ENCODE measurements at places on chromosomes 7 and 10. TPM values are rescaled to one million over a fixed set of nuclear protein-coding genes. Genes with fewer than 3 reads are reported as not detected.
A peak's percentile ranks its signal among the peaks of the same experiment; 100 is the strongest.

DNA sequence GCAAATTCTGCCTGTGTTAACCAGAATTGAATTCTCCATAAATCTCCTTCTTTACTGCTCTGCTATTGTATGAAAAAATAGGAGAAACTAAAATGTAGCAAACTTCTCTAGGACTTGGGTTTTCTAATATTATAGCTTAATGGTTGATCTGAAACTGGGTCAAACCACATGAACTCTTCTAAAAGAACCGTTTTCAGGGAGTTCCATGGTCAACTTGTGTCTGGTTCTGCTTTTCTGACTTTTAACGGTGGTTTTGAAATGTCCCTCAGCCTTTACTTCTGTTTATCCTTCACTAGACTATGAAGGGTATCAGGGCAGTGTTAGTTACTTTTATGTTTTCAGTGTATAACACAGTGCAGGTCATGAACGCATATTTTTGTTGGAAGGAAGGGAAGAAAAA lies 242.2 kb downstream of the TSPAN12 start:
- no peaks in the 10 kb centered on the region for H3K27me3 ChIP-seq
- H3K36me3 ChIP-seq, result no peaks in the 10 kb centered on the region
- peaks cover 6% of the 10 kb centered on the region for H3K4me1 ChIP-seq
- DNase-seq, result no peak

- H3K4me3 ChIP-seq, result no peak overlapping the region
- H3K27ac ChIP-seq, result no peak overlapping the region
- no peak for DNase-seq
- no peaks in the 10 kb centered on the region for H3K36me3 ChIP-seq
- H3K4me1 ChIP-seq, result peaks cover 50% of the 10 kb centered on the region
- peaks cover 11% of the 10 kb centered on the region for H3K27me3 ChIP-seq
Observed at GRCh38 chr10:1612908-1613307, 124.4 kb downstream of the ADARB2 start.

GRCh38 chr10:86292462-86293395 lies 73.9 kb downstream of the GRID1 start:
- peak; percentile 7 for DNase-seq
- H3K27ac ChIP-seq, result no peak overlapping the region
- H3K27me3 ChIP-seq, result peaks cover 5% of the 10 kb centered on the region
- H3K36me3 ChIP-seq, result no peaks in the 10 kb centered on the region
- no peaks in the 10 kb centered on the region for H3K4me1 ChIP-seq

DNA sequence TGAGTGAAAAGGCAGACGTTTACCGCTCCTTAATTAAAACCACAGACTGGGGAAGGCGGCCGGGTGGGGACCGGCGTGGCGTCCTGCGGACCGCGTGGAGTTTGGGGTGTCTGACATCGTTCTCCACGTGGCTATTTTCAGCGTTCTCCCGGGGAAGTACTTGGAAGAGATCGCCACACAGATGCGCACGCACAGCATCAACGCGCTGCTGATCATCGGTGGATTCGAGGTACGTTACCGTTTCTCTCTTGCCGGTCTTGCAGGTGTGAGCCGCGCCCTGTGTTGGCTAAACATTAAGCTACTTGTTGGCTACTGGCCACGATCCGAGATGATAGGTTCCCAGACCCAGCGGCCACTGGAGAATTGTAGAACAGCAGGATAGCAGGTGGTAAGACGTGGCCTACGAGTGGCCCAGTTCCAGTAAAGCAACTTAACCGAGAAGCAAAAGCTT lies 51.3 kb downstream of the PFKP start:
- H3K27ac ChIP-seq, result no peak overlapping the region
- peaks cover 4% of the 10 kb centered on the region for H3K4me1 ChIP-seq
- H3K36me3 ChIP-seq, result no peaks in the 10 kb centered on the region

DNA sequence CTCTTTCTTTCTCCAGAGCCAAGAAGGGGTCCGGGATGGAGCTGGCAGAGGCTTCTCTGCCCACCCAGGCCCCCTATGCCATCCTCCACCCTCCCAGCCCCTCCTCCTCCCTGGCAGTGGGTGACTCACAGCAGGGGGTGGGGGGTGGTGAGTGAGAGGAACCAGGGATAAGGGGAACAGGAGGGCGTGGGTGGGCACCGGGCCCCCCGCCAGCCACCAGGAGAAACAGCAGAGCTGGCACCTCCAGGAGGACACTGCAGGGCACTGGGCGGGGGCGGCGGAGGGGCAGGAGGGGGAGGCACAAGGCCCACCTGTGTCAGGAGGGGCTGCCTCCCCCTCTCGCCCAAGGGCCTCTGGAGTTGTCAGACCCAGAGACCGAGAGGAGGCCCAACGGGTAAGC lies 56.0 kb downstream of the CAMK2B start:
- peaks cover 5% of the 10 kb centered on the region for H3K27me3 ChIP-seq
- DNase-seq, result no peak
- no peak overlapping the region for H3K27ac ChIP-seq
- H3K36me3 ChIP-seq, result no peaks in the 10 kb centered on the region
- H3K4me3 ChIP-seq, result no peak overlapping the region
- H3K4me1 ChIP-seq, result peaks cover 41% of the 10 kb centered on the region

GRCh38 chr7:34165927-34166550 lies 260.7 kb downstream of the BMPER start:
- H3K36me3 ChIP-seq, result no peaks in the 10 kb centered on the region
- H3K27ac ChIP-seq, result no peak overlapping the region
- DNase-seq, result no peak

- peaks cover 4% of the 10 kb centered on the region for H3K36me3 ChIP-seq
- no peaks in the 10 kb centered on the region for H3K27me3 ChIP-seq
- no peak for DNase-seq
- H3K27ac ChIP-seq, result no peak overlapping the region
- H3K4me1 ChIP-seq, result peaks cover 14% of the 10 kb centered on the region
- H3K4me3 ChIP-seq, result no peak overlapping the region
Observed at GRCh38 chr7:151951672-151952338, 4.4 kb upstream of the GALNTL5 start.

GRCh38 chr7:913736-914520 lies 37.6 kb downstream of the GET4 start:
- peaks cover 10% of the 10 kb centered on the region for H3K4me1 ChIP-seq
- peaks cover 6% of the 10 kb centered on the region for H3K27me3 ChIP-seq
- no peak overlapping the region for H3K27ac ChIP-seq
- DNase-seq, result no peak
- no peaks in the 10 kb centered on the region for H3K36me3 ChIP-seq
- no peak overlapping the region for H3K4me3 ChIP-seq

- no peaks in the 10 kb centered on the region for H3K36me3 ChIP-seq
- no peak overlapping the region for H3K27ac ChIP-seq
- H3K4me1 ChIP-seq, result peaks cover 5% of the 10 kb centered on the region
- no peak for DNase-seq
Observed at GRCh38 chr7:26185844-26186180, 14.7 kb downstream of the HNRNPA2B1 start.

DNA sequence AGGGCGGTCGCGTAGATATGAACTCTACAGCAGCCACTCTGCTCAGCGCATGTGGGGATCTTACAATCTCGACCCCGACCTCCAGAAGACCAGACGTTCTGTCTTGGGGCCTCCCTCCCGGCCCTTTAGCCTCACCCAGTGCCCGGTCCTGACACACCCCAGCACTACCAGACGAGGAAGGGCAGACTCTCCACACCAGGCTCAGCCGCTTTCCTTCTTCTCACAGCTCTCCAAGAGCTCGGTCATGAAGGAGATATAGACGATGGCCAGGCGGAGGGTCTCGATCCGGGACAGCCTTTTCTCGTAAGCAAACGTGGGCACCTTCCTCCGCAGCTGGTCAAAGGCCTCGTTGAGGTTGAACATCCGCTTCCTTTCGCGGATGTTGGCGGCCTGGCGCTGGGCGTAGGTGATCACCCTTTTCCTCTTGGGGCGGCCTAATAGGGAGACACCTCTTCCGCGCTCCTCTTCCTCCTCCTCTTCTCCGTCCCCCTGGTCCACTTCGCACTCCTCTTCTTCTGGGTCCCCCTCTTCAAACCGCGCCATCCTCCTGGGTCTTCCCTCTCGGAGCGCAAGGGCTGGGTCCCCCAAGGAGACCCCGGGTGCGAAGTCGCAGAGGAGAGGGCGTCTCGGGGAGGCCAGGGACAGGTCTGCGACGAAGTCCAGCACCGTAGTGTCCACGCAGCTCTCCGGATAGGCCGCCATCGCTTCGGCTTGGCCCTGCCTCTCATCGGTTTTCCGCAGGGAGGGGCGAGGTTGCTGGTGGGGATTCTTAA lies at the start of gene FERD3L:
FERD3L (minus strand) TSS at position 761 of the 773 bp plus-strand sequence; CDS start at position 702, 59 bp downstream.
- DNase-seq, result peak; percentile 62
- H3K36me3 ChIP-seq, result no peaks in the 10 kb centered on the region
- H3K27me3 ChIP-seq, result peaks cover 23% of the 10 kb centered on the region
- H3K27ac ChIP-seq, result peak within 1 kb of the TSS; percentile 82
- peaks cover 19% of the 10 kb centered on the region for H3K4me1 ChIP-seq

GRCh38 chr10:7541137-7542087 lies 125.4 kb downstream of the ITIH5 start:
- H3K27me3 ChIP-seq, result no peaks in the 10 kb centered on the region
- H3K4me3 ChIP-seq, result no peak overlapping the region
- no peak for DNase-seq
- H3K27ac ChIP-seq, result no peak overlapping the region
- no peaks in the 10 kb centered on the region for H3K4me1 ChIP-seq

- no peak for DNase-seq
- H3K27me3 ChIP-seq, result peaks cover 3% of the 10 kb centered on the region
- no peaks in the 10 kb centered on the region for H3K4me1 ChIP-seq
- H3K27ac ChIP-seq, result no peak overlapping the region
- H3K4me3 ChIP-seq, result no peak overlapping the region
Observed at GRCh38 chr10:17506856-17507471, 52.6 kb upstream of the ST8SIA6 start.

GRCh38 chr7:73718905-73719805 lies at the start of gene STX1A:
Gene STX1A, minus strand, starts transcription at chr7:73719669. Its CDS starts 38 bp downstream, at chr7:73719631.
- no peaks in the 10 kb centered on the region for H3K36me3 ChIP-seq
- peak within 1 kb of the TSS; percentile 70 for H3K27ac ChIP-seq
- peaks cover 7% of the 10 kb centered on the region for H3K4me1 ChIP-seq
- peak; percentile 77 for DNase-seq
- peak within 1 kb of the TSS; percentile 84 for H3K4me3 ChIP-seq

GRCh38 chr10:30048768-30049517 lies 10.4 kb downstream of the JCAD start:
- H3K4me3 ChIP-seq, result no peak overlapping the region
- no peaks in the 10 kb centered on the region for H3K36me3 ChIP-seq
- H3K4me1 ChIP-seq, result no peaks in the 10 kb centered on the region
- no peak overlapping the region for H3K27ac ChIP-seq
- no peak for DNase-seq
- no peaks in the 10 kb centered on the region for H3K27me3 ChIP-seq

DNA sequence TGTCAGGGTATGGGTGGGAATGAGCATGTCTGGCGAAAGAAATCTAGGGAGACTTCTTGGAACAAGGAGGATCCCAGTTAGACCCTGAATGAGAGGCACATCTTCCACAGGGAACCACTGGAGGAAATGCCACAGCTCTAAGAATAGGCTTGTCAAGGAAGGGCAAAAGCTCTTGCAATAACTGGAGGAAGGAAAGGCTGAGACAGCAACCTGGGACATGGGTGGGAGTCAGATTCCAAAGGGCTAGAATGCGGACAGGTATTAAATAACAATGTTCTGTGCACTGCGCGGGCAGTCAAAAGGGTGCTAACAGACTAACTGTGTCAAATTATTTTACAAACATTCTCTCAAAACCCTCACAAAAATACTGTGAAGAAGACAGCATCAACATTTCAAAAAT lies 4.5 kb downstream of the NUDCD3 start:
- no peak for DNase-seq
- H3K27me3 ChIP-seq, result peaks cover 2% of the 10 kb centered on the region
- no peak overlapping the region for H3K27ac ChIP-seq
- H3K4me3 ChIP-seq, result peak overlapping the region; percentile 69
- H3K36me3 ChIP-seq, result peaks cover 20% of the 10 kb centered on the region

DNA sequence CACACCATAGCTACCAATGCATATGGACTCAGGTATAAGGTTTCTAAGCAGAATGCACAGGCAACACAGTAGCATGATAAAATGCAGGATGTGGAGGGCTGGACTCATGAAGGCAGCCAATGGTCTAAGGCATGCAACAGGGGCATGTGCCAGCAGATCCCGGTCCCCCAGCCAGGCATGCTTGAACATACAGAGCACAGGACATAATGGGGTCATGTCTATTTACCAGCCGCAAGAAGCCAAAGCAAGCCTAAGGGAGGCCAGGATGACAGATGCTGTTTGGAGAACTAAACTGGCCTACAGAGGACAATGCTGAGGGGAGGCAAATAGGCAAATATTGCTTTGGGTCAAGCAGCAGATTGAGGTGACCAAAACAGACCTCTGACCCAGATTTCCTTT lies 60.0 kb upstream of the PDLIM1 start:
- H3K27ac ChIP-seq, result no peak overlapping the region
- H3K4me1 ChIP-seq, result no peaks in the 10 kb centered on the region
- H3K36me3 ChIP-seq, result peaks cover 10% of the 10 kb centered on the region
- no peak for DNase-seq

GRCh38 chr10:29849126-29849833 lies 210.1 kb downstream of the JCAD start:
- no peak overlapping the region for H3K4me3 ChIP-seq
- DNase-seq, result no peak
- H3K27me3 ChIP-seq, result no peaks in the 10 kb centered on the region
- no peak overlapping the region for H3K27ac ChIP-seq
- no peaks in the 10 kb centered on the region for H3K36me3 ChIP-seq

DNA sequence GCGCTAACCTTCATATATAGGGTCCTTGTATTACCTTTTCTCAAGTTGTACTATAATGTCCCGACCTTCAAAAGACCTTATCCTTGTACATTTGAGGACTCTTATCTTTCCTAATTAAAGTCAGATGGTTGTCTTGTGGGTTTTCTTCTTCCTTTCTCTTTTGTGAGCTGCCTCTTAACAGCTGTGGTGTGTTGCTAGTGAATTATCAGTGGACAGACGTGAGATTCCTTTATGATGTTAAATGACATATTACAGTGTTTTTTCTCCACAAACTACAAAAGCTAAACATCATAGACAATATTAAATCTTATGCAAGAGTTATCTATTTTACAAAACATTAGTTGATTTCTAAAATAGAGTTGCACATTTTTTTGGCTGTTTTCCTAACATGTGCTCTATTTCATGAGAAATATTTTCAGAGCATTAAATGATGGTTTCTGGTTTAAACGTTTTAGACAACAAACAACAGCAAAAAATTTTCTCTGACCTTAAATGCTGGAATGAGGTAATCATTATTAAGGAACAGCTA lies 272.2 kb upstream of the NPVF start:
- no peak for DNase-seq
- H3K36me3 ChIP-seq, result no peaks in the 10 kb centered on the region
- H3K4me1 ChIP-seq, result peaks cover 21% of the 10 kb centered on the region
- H3K4me3 ChIP-seq, result no peak overlapping the region
- H3K27ac ChIP-seq, result no peak overlapping the region
- peaks cover 1% of the 10 kb centered on the region for H3K27me3 ChIP-seq

- no peaks in the 10 kb centered on the region for H3K36me3 ChIP-seq
- peaks cover 9% of the 10 kb centered on the region for H3K4me1 ChIP-seq
- H3K27ac ChIP-seq, result no peak overlapping the region
- no peak overlapping the region for H3K4me3 ChIP-seq
- no peak for DNase-seq
- H3K27me3 ChIP-seq, result peaks cover 1% of the 10 kb centered on the region
Observed at GRCh38 chr7:106047184-106047583, 64.9 kb downstream of the SYPL1 start.

- no peak for DNase-seq
- H3K27ac ChIP-seq, result no peak overlapping the region
- H3K27me3 ChIP-seq, result peaks cover 7% of the 10 kb centered on the region
Observed at GRCh38 chr10:100806356-100806645, 60.9 kb downstream of the PAX2 start.

The SFTPA1 gene
- total RNA-seq, result not detected

The MTURN gene
- 32.6 TPM for total RNA-seq

The SAP25 gene
- total RNA-seq, result 8.0 TPM

The CRPPA gene
- total RNA-seq, result 5.3 TPM

The GSTO1 gene
- total RNA-seq, result 26.8 TPM

The OR6V1 gene
- total RNA-seq, result not detected

The CCDC186 gene
- total RNA-seq, result 15.7 TPM

The FOXP2 gene
- total RNA-seq, result 72.1 TPM

The RBM20 gene
- 5.8 TPM for total RNA-seq

Data from glutamatergic neuron (in vitro differentiated cells).